Activated naive CD4-positive, alpha-beta T cell treated with anti-CD3 and anti-CD28 coated beads, Interleukin-2, amount 50 U/mL, for 72 hours (primary cell): ENCODE measurements at places on chromosomes 13 and 19.
A peak's percentile ranks its signal among the peaks of the same experiment; 100 is the strongest.

- DNase-seq: no peak
Observed at GRCh38 chr19:6890401-6890913, 3.1 kb downstream of the ADGRE1 start.

DNA sequence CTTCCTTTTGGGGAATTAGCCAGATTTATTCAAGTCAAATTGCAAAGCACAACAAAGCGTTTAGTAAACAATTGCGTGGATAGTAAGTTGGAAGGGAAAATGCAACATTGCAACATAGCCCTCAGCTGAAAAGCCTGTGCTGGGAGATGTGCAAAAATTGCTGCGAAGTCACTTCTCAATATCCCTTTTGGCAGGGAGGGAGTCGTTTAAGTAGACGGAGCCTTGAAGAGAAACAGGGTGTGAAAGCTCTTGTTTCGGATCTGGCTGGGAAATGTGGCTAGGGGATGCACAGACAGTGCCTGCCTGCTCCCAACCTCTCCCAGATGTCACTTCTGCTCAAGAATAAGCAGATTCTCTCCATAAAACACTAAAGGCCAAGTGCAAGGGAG lies 56.8 kb downstream of the SLC7A1 start:
- no peak for DNase-seq

GRCh38 chr13:39811696-39812095 lies 156.2 kb downstream of the COG6 start:
- DNase-seq: no peak

- DNase-seq: peak; percentile 58
Observed at GRCh38 chr19:53868091-53868891, 608 bp downstream of the MYADM start.

- no peak for DNase-seq
Observed at GRCh38 chr19:9075064-9075949, 11.6 kb upstream of the OR1M1 start.

DNA sequence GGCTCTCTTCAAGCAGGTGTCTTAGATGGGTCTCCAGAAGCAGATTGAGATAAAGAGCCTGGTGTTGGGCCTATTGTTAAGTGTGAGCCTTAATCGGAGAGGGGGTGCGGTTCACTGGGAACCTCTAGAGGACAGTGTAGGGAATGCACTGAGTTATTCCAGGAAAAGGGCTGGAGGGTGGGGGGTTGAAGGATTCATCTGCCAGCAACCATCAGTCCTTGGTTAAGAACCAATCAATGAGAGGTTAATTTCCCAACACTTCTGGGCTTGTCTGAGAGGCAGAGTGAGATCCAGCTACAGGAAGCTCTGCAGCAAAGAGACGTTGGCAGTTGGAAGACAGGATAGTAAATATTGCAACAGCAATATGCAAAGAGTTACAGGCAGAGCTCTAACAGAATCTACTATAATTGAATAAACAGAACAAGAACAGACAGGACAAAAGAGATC lies 28.7 kb downstream of the CYP4F2 start:
- no peak for DNase-seq

DNA sequence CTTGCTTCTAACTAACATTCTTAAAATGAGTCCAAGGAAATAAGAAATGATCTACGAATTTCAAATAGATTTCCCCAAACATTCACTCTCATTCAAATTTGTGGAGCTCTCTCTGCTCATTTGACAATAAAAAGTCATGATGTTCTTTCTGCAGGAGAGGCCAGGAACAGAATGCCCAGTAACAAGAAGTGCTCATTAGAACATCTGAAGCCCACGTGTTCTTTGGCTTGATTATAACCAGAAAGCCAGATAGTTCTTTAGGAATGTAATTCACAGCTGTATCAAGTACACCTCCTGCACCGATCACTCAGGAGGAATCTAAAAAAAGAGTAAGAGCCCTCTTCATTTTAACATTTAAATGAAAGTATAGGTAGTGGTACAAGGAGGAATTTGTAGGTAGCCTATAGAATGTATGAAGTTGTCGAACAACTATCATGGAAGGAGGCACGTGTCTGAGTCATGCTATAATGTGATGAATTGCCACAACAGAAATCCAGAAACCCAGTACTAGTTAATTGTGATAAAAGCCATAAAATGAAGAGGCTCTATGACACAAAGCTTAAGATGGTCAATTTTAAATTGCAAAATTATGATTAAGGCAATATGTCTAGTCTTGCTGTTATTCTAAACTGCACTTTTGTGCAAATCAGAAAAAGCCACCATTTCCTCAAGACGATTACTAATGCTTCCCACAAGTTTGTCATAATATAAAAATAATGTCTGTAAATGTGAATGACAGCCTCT lies 12.8 kb downstream of the MEDAG start:
- DNase-seq: no peak

- no peak for DNase-seq
Observed at GRCh38 chr13:39982745-39983144, 327.3 kb downstream of the COG6 start.

DNA sequence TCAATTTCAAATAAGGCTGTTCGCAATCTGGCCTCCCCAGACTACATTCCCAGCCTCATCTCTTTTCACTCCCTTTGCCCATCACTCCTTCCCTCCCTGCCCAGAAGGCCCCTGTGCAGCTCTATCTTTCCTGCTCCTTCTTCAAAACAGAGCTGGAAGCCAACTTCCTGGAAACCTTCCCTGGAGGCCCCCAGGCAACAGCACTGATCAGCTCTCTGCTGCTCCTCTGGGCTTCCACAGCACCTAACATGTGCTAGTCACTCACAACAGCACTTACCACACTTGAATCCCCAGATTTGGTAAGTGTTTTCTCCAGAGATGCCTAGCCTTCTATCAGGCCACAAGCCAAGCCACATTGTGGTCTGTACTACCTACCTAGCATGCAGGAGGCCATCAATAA lies 9.5 kb downstream of the SMAD9 start:
- DNase-seq: no peak

- no peak for DNase-seq
Observed at GRCh38 chr13:22828081-22828480, 352.7 kb upstream of the SGCG start.

- no peak for DNase-seq
Observed at GRCh38 chr13:20127262-20127561, 33.6 kb downstream of the GJA3 start.

GRCh38 chr13:21322327-21322965 lies 136.7 kb downstream of the ZDHHC20 start:
- DNase-seq: no peak

DNA sequence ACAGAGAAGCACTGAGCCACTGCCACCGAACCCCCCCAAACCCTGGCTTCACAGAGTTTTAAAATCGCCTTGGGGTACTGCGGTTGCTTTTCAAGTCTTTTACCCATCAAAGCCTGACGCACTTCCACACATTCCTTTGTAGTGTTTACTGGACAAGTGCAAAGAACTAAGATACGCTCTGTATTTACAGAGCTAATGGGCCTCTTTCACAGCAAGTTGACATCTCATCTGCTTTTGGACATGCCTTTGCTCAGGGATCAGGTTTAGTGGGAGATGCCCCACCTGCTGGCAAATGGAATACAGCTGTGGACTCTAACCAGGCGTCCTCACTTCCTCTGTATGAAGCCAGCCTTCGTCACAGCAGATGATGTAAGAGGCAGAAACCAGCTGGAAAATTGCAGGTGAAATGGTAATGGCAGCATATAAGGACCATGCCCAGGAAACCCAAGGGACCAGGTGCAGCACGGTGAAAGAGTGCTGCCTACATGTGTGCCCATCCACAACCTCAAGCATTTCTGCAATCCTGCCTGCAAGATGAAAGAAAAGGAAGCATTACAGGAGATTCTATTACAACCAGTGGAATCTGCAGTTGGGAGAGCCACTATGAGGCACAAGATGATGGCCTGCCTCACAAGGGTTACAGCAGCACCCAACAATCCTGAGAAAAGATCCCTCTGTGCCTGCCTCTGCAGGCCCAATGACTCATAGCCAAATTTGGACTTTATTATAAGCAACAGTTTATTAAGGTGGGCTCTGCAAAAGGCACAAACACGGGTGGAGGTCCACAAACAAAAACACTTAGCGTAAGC lies 34.7 kb downstream of the BRD4 start:
- DNase-seq: no peak

DNA sequence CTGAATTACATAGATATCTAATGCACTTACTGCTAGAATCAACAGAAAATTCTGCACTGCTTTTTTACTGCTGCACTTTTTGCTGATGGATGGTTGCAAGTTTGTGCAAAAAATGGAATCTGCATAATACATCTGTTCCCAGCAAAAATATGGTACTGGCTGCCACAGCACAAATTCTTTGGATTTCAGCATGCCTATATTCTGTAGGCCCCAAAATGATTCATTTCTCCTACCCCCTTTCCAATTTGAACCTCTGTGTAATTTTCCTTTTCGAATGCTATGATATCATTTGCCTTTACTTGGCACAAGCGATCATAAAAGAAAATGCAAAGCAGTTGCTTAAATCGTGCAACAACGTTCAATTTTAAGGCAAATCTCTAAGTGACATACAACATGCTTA lies 524.2 kb upstream of the NBEA start:
- DNase-seq: no peak

- DNase-seq: no peak
Observed at GRCh38 chr19:45156011-45156630, 4.7 kb downstream of the NKPD1 start.

DNA sequence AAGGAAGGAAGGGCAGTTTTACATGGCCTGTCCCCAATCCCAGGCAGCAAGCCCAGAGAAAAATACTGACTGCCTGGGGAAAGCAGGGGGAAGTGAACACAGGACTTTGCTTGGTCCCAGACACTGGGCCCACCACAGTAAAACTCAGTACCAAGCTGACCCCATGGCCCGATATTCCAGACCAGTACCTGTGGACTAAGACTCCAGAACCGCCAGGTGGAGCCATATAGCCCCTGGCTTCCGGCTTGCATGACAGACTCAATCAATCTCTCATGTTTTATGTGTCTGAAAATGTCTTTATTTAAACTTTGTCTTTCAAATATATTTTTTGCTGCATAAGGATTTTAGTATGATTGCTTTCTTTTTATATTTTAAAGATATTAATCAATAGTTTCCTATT lies 767.9 kb upstream of the SLITRK6 start:
- DNase-seq: no peak

GRCh38 chr13:71605744-71606143 lies 261.3 kb downstream of the DACH1 start:
- DNase-seq: no peak

- DNase-seq: peak; percentile 33
Observed at GRCh38 chr19:41426952-41427646, at the start of gene B3GNT8. TSS of gene B3GNT8 (minus strand) at chr19:41427374. CDS start at chr19:41426778, 596 bp downstream.

DNA sequence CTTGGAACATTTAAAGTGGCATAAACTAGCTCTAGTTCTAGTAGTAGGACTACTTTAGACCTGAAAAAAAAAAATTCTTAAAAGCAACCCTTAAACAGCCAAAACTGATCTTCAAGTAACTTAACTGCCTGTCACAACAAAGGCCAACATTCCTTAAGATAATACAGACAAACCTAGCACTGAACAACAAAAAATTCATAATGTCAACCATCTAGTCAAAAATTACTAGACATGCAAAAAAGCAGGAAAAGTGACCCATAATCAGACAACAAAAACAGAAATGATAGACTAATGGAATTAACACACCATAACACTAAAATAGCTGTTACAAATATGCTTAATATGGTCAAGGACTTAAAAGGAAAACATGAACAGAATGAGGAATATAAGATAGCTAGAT lies 6.7 kb downstream of the SLC6A16 start:
- no peak for DNase-seq

- no peak for DNase-seq
Observed at GRCh38 chr13:27663947-27664346, 42.3 kb downstream of the POLR1D start.

DNA sequence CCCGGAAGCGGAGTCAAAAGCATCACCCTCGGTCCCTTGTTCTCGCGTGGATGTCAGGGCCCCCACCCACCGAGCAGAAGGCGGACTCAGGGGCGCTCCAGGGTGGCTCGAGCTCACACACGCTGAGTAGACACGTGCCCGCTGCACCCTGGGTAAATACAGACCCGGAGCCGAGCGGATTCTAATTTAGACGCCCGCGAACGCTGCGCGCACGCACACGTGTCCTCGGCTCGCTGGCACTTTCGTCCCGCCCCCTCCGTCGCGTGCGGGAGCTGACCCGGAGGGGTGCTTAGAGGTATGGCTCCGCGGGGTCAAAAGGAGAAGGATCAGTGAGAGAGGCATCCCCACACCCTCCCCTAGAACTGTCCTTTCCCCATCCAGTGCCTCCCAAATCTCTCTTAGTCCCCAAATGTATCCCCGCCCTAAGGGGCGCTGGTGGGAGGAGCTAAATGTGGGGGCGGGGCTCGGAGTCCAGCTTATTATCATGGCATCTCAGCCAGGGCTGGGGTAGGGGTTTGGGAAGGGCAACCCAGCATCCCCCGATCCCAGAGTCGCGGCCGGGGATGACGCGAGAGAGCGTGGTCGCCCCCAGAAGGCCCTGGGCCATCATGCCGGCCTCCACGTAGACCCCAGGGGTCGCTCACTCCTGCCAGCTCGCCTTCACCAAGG lies 451 bp upstream of the ICAM5 start:
- no peak for DNase-seq

GRCh38 chr13:97257800-97258799 lies 36.0 kb downstream of the MBNL2 start:
- DNase-seq: no peak

DNA sequence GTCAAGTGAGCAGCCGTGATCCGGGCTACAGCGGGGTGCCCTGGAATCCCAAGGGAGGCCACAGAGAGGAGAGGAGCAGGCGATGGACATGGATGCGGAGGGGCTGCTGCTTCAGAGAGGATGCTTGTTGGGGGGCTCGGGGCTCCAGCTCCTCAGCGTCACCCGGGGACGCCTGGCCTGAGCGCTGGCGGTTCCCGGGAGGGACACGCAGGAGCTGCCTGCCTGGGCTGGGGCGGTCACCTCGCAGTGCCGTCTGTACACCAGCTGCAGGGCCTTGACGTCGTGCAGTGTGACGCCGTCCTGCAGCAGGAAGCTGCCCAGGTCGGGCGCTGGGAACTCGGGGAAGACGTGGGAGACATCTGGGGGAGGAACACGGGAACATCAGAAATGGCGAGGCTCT lies 29.9 kb upstream of the RANBP3 start:
- no peak for DNase-seq

GRCh38 chr13:68026077-68026476 lies 795.9 kb upstream of the PCDH9 start:
- DNase-seq: no peak

- DNase-seq: no peak
Observed at GRCh38 chr19:39380521-39381502, 10.1 kb downstream of the PAF1 start.

DNA sequence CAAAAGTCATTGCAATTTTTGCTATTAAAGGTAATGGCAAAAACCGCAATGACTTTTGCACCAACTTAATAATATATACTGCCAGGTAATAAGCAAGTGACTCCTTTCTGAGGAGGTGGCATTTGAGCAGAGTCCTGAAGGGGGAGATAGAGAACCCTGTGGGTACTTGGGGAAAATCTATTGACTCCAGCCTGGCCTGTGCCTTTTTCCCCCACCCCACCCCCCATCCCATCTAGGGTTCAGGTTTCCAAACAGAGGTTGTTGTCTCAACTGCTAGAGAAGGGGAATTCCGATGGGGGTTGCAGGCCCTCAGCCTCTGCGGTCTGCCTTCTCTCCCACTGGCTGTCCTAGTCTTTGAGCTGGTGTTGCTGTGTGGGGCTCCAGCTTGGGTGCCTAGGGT lies 11.5 kb downstream of the S1PR2 start:
- no peak for DNase-seq
